ENCODE measurements at places on chromosomes 12 and 14.

- no peak for DNase-seq
Observed at GRCh38 chr12:34289431-34290380, 267.4 kb downstream of the ALG10 start.

GRCh38 chr12:48764521-48764920 is 24.4 kb downstream of the ADCY6 start:
- DNase-seq: no peak

GRCh38 chr14:105168496-105168978 is at the start of gene JAG2:
Gene JAG2 (minus strand): TSS chr14:105168776. CDS start chr14:105168420, 356 bp downstream.
- DNase-seq: peak; percentile 57

GRCh38 chr12:106369624-106370346 is 12.2 kb downstream of the POLR3B start:
- DNase-seq: no peak
